ENCODE measurements at places on chromosomes 4 and X.

DNA sequence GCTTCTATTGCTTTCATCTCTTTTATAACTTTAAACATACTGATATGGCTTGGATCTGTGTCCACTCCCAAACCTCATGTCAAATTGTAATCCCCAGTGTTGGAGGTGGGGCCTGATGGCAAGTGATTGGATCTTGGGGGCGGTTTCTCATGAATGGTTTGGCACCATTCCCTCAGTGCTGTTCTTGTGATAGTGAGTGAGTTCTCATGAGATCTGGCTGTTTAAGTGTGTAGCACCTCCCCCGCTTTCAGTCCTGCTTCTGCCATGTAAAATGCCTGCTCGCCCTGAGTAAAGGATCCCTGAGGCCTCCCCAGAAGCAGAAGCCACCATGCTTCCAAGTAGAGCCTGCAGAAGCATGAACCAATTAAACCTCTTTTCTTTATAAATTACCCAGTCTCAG lies 17.7 kb downstream of the MND1 start:
- no peak for DNase-seq

DNA sequence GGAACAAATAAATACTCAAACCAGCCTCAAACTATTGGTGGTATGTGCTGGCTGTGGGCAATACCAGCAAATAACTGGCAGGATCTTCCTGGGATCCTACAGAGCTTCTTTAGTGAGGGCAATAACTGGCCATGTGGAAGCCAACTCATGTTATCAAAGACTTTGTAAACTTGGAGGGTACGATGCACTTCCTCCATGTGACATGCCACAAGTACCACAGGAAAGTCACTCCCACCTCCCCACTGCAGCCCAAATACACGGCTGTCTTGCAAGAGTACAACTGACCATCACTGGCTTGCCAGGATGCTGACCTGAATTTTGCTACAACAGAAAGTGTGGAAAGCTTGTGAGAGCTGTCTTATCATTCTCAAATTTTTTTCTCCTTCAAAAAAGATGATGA lies 93.3 kb upstream of the MAML3 start:
- no peak for DNase-seq

- DNase-seq: no peak
Measured at GRCh38 chr4:128862608-128863311, 53.3 kb downstream of the JADE1 start.

- peak; percentile 87 for DNase-seq
Measured at GRCh38 chr4:53015681-53016080, 153.6 kb downstream of the RASL11B start.

- peak; percentile 82 for DNase-seq
Measured at GRCh38 chrX:34884817-34885216, 57.8 kb upstream of the FAM47B start.

DNA sequence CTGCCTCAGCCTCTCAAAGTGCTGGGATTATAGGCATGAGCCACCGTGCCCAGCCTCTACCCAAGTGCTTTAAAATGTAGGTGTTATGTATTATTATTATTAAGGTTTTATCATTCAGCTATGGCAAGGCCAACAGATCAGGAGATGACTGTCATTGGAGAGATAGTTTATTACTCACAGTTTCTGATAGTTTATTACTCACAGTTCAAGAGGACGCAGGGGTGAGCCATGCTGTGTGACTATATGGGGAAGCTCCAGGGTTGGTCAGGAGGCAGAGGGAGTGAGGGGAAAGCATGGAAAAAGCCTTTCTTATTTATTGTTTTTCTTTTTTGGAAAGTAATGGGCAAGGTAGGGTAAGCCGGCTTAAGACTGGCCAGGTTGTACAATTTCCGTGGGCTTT lies 25.4 kb upstream of the ARSD start:
- no peak for DNase-seq
